ENCODE measurements at places on chromosomes 4 and X.
A peak's percentile ranks its signal among the peaks of the same experiment; 100 is the strongest.

GRCh38 chr4:89497517-89498308 lies 190.1 kb upstream of the GPRIN3 start:
- no peaks in the 10 kb centered on the region for H3K27me3 ChIP-seq
- H3K27ac ChIP-seq: no peak overlapping the region
- no peak for DNase-seq
- no peak overlapping the region for H3K4me3 ChIP-seq
- no peaks in the 10 kb centered on the region for H3K36me3 ChIP-seq

DNA sequence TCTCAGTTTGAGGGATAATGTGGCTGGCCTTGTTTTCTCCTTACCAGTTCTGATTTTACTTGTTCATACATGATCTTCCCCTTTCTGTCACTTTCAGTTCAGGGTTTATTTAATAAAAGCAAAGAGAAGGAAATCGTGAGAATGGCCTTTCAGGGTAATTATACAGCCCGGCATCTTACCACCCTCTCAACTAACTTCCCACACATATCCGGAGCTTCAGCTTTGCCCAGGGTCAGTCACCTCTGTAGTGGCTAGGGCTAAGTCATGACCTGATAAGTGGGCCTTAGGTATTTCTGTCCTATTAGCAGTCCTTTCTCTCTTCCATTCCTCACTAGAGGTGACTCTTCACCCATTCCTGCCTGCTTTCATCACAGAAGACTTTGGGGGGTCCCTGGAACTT lies 15.8 kb downstream of the TRPC5 start:
- H3K4me1 ChIP-seq: no peaks in the 10 kb centered on the region
- no peak for DNase-seq
- H3K36me3 ChIP-seq: no peaks in the 10 kb centered on the region
- H3K27ac ChIP-seq: no peak overlapping the region
- H3K4me3 ChIP-seq: no peak overlapping the region

- H3K27me3 ChIP-seq: no peaks in the 10 kb centered on the region
- no peaks in the 10 kb centered on the region for H3K4me1 ChIP-seq
- H3K36me3 ChIP-seq: no peaks in the 10 kb centered on the region
- no peak for DNase-seq
- H3K4me3 ChIP-seq: no peak overlapping the region
Measured at GRCh38 chr4:100962698-100963097, 384.6 kb downstream of the PPP3CA start.

DNA sequence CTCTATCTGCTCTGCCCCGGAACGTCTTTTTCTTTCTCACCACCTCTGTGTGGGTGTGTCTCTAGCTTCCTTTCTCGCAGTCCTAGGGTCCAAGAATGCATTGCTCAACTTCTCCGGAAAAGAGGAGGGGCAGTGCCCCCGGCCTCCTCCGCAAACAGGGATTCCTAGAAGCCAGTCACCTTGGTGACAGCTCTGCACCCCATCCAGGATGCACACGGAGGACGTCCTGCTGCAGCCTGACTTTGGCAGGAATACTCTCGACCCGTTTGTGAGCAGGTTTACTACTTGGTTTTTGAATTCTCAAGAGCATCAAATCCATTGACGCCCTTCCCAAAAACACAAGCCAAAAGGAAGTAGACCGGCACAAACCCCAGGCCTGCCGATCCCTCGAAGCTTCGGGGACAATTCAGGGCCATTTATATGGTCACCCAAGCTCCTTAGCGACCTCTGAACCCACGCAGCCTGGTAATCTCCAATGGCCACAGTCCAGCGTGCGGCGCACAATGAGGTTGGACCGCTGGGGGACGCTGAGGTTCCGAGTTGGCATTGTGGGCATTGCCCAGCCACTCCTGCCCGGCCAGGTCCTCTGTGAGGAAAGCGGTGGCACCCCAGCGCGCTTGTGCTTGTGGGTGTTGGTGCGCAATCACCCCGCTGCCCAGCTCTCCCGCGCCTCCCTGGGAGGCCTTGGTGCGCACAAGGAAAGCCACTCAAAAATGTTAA lies 9.8 kb downstream of the NKX3-2 start:
- no peak overlapping the region for H3K27ac ChIP-seq
- H3K27me3 ChIP-seq: peaks cover 92% of the 10 kb centered on the region
- no peaks in the 10 kb centered on the region for H3K36me3 ChIP-seq
- no peak for DNase-seq

DNA sequence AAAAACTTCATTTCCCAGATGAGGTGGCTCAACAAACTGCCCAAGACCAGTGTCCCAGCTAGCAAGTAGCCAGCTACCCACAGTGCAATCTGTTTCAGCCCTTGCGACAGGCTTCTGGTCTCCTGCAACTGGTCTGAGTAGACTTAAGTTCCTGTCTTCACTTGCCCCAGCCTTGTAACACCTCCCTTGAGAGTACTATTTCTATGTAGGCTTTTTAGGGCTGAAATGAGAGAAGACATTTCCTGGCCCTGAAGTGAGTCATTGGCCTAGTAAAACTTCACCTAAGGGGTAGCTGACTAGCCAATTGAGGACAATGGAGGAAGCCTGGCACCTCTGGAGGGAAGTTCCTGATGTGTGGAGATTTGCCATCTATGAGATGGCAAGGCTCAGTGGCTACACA lies 80.1 kb upstream of the STIM2 start:
- no peaks in the 10 kb centered on the region for H3K27me3 ChIP-seq
- no peaks in the 10 kb centered on the region for H3K36me3 ChIP-seq
- no peak overlapping the region for H3K4me3 ChIP-seq
- no peak overlapping the region for H3K27ac ChIP-seq
- H3K4me1 ChIP-seq: peaks cover 2% of the 10 kb centered on the region

DNA sequence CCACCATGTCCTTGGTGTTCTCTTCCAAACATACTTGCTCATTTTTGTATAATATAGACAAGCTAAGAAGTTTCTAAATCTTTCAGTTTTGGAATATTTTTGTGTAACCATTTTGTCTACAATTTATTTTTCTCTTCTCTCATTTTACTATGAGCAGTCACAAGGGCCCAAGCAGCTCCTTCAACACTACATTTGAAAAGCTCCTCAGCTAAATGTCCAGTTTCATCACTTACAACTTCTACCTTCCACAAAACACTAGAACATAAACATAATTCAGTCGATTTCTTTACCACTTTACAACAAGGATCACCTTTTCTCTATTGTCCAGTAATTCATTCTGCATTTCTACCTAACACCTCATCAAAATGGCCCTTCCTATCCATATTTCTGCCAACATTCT lies 554.4 kb downstream of the RAB28 start:
- H3K4me3 ChIP-seq: no peak overlapping the region
- no peak overlapping the region for H3K27ac ChIP-seq
- H3K36me3 ChIP-seq: no peaks in the 10 kb centered on the region
- no peak for DNase-seq
- no peaks in the 10 kb centered on the region for H3K27me3 ChIP-seq
- H3K4me1 ChIP-seq: no peaks in the 10 kb centered on the region

GRCh38 chr4:176014583-176015108 lies 51.0 kb upstream of the WDR17 start:
- H3K36me3 ChIP-seq: no peaks in the 10 kb centered on the region
- H3K27me3 ChIP-seq: no peaks in the 10 kb centered on the region
- no peak overlapping the region for H3K4me3 ChIP-seq
- DNase-seq: no peak
- no peak overlapping the region for H3K27ac ChIP-seq

- H3K4me3 ChIP-seq: no peak overlapping the region
- H3K27ac ChIP-seq: no peak overlapping the region
- no peaks in the 10 kb centered on the region for H3K27me3 ChIP-seq
- no peaks in the 10 kb centered on the region for H3K4me1 ChIP-seq
- no peak for DNase-seq
Measured at GRCh38 chr4:153189016-153189801, 15.0 kb upstream of the TRIM2 start.

DNA sequence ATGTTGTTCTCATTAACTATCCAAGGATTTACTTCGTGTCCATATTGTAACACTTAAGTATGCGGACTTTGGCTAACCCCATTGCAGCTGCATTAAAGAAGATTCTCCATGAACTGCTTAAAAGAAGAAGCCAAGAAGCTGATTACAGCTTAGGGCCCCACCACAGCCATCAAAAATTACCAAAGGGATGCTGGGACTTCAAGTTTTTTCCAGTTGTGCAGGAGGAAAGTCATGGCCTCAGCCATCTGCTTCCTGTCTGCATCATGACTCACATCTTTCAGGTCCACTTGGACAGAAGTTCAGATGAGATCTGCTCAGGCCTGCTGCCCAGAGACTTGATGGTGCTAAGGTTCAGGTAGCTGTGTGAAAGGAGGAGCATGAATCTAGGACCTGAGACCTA lies 38.8 kb upstream of the CAPN6 start:
- H3K36me3 ChIP-seq: no peaks in the 10 kb centered on the region
- peaks cover 4% of the 10 kb centered on the region for H3K4me1 ChIP-seq
- DNase-seq: no peak

DNA sequence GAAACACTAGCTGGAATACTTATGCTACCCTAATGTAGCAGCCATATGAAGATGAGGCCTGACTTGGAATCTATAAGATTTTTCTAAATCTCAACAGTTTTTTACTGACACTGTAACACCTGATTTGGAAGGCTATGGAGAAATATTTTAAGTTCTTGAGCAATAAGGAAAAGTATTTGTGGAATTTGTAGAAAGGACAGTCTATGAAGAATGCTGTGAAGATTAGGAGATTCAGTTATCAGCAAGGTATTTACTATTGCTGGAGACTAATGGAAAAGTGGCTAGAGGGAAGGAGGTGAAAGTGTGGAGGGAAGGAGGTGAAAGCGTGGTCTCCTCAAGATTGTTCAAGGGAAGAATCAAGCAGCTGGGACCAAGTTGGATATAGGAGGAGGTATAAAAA lies 190.0 kb upstream of the EMCN start:
- H3K36me3 ChIP-seq: no peaks in the 10 kb centered on the region
- H3K4me1 ChIP-seq: no peaks in the 10 kb centered on the region
- H3K4me3 ChIP-seq: no peak overlapping the region
- peak; percentile 88 for DNase-seq
- no peak overlapping the region for H3K27ac ChIP-seq

DNA sequence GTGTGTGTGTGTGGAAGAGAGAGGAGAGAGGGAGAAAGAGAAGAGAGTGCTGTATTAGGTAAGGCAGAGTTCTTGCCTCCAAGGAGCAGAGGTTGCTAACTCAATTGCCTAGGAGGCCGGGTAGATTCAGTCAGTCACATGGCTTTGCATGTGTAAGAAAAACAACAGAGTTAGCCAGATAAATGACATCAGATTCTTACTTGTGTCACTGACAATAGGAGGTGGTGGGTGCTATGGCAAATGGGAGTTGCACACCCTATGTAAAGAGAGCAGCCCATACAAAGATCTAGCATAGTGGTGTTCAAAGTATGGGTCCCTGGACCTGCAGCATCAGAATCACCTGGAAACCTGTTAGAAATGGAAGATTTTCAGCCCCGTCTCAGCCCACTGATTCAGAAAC lies 14.4 kb upstream of the PGRMC2 start:
- no peaks in the 10 kb centered on the region for H3K27me3 ChIP-seq
- H3K4me3 ChIP-seq: no peak overlapping the region
- no peaks in the 10 kb centered on the region for H3K4me1 ChIP-seq
- H3K36me3 ChIP-seq: peaks cover 3% of the 10 kb centered on the region
- H3K27ac ChIP-seq: no peak overlapping the region

DNA sequence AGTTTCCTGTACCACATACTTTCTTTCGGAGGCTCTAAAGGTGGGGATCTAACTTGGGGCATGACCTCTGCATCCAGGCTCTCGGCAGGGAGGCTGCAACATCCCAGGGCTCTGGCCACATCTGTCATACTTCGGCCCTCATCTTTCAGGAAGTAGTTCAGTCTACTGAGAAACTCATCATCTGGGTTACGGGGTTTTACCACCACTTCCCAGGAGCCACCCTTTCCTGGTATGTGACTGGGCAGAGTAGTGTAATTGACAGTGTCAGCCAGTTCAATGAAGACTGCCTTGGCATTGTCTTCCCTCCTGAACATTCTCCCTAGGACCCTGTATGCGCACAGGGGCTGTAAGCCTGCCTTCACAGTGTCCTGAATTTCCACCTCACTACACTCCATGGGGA lies 2.8 kb downstream of the PNMA5 start:
- H3K4me3 ChIP-seq: no peak overlapping the region
- no peak overlapping the region for H3K27ac ChIP-seq
- H3K27me3 ChIP-seq: no peaks in the 10 kb centered on the region
- no peaks in the 10 kb centered on the region for H3K36me3 ChIP-seq
- no peaks in the 10 kb centered on the region for H3K4me1 ChIP-seq

DNA sequence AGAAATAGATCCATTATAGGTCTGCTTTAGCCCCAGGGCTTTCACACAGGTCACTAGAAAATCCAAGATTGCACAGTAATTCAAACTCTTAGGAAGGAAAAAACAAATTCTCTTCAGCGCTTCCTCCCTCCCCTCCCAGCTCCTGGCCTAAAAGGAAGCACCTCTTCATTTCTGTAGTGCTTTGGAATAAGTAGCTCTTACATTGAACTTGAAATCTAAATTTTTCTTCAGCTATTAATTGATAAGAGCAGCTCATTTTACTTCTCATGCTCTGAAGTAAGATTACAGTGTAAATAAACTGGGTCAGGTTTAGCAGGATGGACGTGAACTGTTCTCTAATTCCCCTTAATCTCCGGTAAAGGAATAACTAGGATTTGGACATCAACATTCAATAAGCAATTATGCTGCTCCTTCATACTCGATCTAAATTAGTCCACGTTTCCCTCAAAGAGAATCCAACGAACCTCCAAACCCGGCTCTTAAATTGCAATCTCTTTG lies 10.9 kb upstream of the SEL1L3 start:
- no peaks in the 10 kb centered on the region for H3K36me3 ChIP-seq
- no peak for DNase-seq
- H3K4me1 ChIP-seq: no peaks in the 10 kb centered on the region

GRCh38 chr4:878796-879728 lies 53.1 kb downstream of the GAK start:
- DNase-seq: no peak
- H3K27ac ChIP-seq: no peak overlapping the region
- no peaks in the 10 kb centered on the region for H3K27me3 ChIP-seq
- no peaks in the 10 kb centered on the region for H3K4me1 ChIP-seq

DNA sequence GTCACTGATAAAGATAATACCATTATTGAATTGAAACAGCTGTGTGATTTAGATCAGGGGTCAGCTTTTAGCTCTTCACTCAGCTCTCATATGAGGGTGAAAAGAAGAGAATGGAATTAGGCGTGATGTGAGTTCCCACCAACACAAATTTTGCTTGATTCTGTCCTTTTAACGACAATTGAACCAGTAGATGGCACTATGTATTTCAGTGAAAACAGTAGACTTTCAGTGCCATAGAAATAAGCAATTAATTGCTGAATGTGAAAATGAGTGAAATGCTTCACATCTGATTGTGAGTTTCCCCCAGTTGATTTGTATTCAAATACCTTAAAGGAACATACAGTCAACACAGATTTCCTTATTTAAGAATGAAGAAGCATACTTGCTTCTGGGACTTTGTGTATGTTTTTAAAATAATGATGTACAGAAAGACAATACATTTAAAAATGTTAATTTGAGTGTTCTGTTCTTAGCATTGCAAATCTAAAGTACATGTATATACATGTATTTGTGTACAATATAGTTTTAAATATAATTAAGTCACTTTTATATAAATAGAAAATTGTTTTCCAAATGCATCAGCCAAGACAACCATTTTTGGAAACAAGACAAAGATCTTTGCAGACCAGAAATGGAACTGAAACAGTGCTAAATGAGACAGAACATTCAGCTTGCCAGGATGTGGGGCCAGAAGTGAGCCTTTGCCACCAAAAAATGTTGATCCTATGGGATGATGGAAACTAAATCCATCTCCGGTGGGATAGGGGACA lies 178.8 kb downstream of the SNCA start:
- H3K36me3 ChIP-seq: no peaks in the 10 kb centered on the region
- no peak for DNase-seq
- H3K4me3 ChIP-seq: no peak overlapping the region
- H3K27ac ChIP-seq: no peak overlapping the region

All from trophoblast cell (in vitro differentiated cells and primary cell).